ENCODE measurements at places on chromosomes 7 and 10.

DNA sequence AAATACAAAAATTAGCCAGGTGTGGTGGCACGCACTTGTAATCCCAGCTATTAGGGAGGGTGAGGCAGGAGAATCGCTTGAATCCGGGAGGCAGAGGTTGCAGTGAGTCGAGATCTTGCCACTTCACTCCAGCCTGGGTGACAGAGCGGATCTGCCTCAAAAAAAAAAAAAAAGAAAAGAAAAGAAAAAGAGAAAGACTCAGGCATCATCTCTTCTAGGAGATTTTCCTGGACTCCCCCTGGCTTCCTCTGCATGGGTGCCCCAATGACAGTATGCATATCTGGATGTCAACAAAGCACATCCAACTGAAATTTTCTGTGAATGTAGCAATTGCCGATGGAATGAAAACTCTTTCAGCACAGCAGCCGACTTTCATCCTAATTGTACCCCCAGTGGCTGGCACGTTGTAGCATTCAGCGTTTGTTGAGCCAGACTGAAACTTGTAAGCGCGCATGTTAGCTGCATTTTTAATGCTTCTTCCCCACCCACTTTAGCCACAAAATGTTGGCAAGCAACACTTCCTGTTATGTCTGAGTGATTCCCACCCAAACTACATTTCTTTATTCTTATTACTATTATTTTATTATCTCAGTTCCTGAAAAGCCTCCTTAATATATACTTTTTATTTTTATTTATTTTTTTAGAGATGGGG lies 70.2 kb downstream of the PRTFDC1 start:
- DNase-seq, result no peak

- DNase-seq, result no peak
Measured at GRCh38 chr10:125062914-125063230, 97.5 kb downstream of the CTBP2 start.

GRCh38 chr10:87053577-87054181 lies 33.6 kb downstream of the FAM25A start:
- no peak for DNase-seq

DNA sequence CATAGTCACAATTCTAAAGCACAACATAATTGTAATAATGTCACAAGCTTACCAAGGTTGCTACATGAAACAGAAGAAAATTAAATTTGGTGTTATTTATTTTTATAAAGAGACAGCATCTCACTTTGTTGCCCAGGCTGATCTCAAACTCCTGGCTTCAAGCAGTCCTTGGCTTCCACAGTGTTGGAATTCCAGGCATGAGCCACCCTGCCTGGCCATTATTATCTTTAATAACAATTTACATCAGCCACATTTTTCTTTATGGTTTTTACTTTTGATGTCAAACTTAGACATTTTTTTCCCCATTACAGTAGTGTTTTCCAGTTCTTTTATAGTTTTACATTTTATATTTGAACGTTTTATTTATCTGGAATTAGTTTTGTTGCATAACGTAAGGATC lies 46.7 kb downstream of the BMPR1A start:
- no peak for DNase-seq

DNA sequence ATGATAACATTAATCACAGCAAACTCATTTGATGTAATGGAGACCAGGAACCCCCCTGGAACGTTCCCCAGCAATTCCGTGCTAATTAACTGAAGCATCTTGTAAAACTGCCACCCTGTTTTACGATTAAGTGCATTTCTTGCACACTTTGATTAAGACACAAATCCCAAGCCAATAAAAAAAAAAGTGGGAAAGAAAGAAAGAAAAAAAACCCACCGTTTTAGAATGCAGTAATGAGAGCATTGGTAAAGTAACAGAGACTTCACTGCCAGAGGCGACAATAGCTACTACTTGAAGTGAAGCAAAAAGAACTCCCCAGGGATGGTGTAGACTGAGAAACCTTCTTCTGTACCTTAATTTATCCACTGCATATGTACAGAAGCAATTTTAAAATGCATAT lies 616.1 kb downstream of the PTPRN2 start:
- no peak for DNase-seq

GRCh38 chr7:36763132-36763816 lies 39.0 kb upstream of the AOAH start:
- DNase-seq, result no peak
